Stimulated activated naive B cell treated with anti-CD40 and anti-IgM and Interleukin-4, amounts not matched to agents 10 μg/mL and 1 μg/mL and 100 μg/mL, for 72 hours (primary cell): ENCODE measurements at places on chromosomes 5 and 9.

- DNase-seq, result no peak
Observed at GRCh38 chr5:79151942-79152671, 40.5 kb downstream of the BHMT start.

DNA sequence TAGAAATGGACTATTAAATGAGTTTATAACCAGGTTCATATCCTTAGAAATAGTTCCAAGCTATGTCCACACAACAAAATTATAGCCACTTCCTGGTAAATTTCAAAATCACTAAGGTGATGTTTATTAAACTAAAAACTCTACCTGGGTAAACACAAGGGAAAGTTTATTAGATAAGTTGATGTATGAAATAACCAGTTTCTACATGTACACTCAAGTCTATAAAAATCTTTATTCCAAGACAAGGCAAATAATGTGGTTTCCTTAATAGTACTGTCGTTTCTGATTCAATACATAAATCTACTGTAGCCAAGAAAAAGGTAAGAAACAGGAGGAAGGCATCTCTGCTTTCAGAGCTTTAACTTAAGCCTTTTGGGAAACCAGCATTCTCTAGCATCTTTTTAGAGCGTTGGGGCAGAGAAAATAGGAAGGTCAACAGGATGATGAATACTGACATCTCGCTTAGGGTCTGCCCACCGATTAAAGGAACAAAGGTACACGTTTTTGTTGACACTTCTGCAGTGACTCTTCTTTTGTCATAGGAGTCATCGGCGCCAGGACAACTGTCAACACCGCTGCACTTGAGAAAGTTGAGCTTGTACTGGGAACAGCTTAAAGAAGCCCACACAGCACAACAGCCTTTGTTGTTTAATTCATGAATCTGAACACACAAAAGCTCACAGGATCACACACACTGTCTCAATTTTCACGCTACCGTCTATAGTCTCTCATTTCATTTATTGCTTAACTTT, 513.6 kb downstream of the SLCO4C1 start:
- no peak for DNase-seq

DNA sequence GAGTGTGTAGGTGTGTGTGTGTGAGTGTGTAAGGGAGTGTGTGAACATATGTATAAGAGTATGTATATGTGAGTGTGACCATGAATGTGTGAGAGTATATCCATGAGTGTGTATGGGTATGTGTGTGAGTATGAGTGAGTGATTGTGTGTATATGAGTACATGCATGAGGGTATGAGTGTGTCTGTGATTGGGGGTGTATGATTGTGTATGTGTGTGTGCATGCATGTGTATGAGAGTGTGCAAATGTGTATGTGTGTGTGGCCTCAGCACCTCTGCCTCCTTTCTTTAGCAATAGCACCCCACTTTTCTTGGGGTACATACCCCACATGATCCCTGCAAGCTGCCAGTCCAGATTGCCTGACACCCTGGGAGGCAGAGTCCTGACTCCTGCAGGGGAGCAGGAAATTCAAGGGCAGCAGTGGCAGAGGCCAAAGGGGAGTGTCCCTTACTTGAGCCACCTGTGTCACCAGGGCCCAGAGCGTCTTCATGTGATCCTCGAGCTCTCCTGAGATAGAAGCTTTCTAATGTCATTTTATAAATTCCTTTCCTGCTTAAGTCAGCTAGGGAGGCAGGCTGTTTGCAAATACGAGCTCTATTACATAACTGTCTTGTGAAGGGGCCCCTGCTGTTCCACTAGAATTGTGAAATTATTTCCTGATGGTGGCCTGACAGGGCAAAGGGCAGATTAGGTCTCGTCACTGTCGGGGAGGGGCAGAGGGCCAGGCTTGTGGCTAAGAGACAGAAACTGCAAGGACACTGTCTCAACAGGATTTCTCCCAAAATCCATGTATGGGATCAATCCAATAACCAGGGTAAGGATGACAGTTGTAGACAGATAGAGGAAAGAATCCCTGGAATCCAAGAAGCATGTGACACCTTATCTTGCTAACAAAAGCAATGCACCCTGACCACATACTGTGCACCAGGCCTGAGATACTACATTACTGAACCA, 389.1 kb downstream of the GADD45G start:
- no peak for DNase-seq

GRCh38 chr5:14385019-14385418, 196.6 kb upstream of the OTULINL start:
- no peak for DNase-seq

- no peak for DNase-seq
Observed at GRCh38 chr9:78365748-78366697, 69.1 kb downstream of the PSAT1 start.

- no peak for DNase-seq
Observed at GRCh38 chr5:34957857-34958690, 28.7 kb downstream of the DNAJC21 start.

- DNase-seq, result no peak
Observed at GRCh38 chr5:115297031-115297430, 577 bp upstream of the CCDC112 start.

GRCh38 chr5:60503771-60504170, 196.2 kb downstream of the DEPDC1B start:
- no peak for DNase-seq

- no peak for DNase-seq
Observed at GRCh38 chr5:40675396-40676133, 4.2 kb upstream of the PTGER4 start.
